ENCODE measurements at places on chromosomes 11 and 22. TPM values are rescaled to one million over a fixed set of nuclear protein-coding genes. Genes with fewer than 3 reads are reported as not detected.

DNA sequence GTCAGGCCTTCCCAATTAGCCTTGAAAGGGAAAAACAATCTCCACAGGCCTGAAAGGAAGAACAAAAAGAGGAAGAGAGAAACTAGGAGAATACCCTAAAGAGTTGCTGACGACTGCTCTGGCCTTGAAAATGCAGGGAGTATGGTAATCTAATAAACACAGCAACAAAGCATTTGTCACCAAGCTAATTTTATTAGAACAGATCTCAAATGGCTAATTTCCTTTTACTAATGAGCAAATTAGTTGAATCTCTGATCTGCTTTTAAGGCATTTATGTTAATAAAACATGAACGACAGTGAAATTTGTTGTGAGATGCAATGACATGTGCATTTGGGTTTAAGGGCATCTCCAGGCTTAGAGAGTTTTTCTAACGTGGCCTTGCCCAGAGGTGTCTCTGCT lies 212.2 kb downstream of the BUD13 start:
- no peaks in the 10 kb centered on the region for H3K27me3 ChIP-seq
- no peak overlapping the region for H3K4me3 ChIP-seq
- H3K4me1 ChIP-seq = no peaks in the 10 kb centered on the region
- H3K27ac ChIP-seq = no peak overlapping the region
- DNase-seq = no peak

- DNase-seq = no peak
- no peaks in the 10 kb centered on the region for H3K36me3 ChIP-seq
- no peaks in the 10 kb centered on the region for H3K4me1 ChIP-seq
- H3K27ac ChIP-seq = no peak overlapping the region
These were observed 54.7 kb upstream of the LYVE1 start for GRCh38 chr11:10622957-10623791.

GRCh38 chr22:34243023-34243422 lies 322.7 kb upstream of the LARGE1 start:
- H3K27me3 ChIP-seq = no peaks in the 10 kb centered on the region
- no peak for DNase-seq
- H3K4me1 ChIP-seq = no peaks in the 10 kb centered on the region
- no peak overlapping the region for H3K4me3 ChIP-seq

DNA sequence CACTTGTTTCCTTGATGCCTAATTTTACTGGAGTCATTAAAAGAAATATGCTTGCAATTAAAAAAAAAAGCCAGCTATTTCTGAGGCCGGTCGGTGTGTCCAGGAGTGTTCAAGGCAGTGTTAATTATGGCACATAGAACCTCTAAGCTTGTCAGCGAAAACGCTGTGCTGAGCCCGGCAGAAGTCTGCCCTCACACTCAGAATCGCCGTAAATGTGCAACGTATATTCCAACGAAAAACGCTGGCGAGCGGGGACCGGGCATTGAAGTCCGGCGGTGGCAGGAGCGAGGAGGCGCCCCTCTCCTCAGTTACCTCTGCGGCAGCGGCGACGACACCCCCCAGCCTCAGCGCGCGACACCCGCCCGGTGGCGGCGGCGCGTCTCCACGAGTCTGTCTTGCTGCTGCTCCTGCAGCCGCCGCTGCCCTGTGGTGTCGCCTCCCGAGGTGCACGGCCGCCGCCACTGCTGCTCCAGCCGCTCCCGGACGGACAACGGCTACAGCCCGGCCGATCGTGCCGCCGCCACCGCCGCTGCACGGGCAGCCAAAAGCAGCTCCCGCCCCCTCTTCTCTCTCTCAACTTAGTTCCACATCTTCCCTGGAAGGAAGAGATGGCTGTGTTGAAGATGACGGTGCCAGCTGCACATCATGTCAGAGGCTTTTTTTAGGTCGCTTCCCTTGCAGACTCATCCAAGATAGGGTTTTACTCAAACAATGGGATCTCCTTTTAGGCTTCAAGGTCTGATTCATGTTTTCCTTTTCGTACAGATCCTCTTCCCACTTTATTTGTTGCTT lies 56.0 kb downstream of the JAM3 start:
- H3K4me1 ChIP-seq = peaks cover 14% of the 10 kb centered on the region
- peak overlapping the region; percentile 39 for H3K4me3 ChIP-seq
- peaks cover 12% of the 10 kb centered on the region for H3K27me3 ChIP-seq
- DNase-seq = no peak

DNA sequence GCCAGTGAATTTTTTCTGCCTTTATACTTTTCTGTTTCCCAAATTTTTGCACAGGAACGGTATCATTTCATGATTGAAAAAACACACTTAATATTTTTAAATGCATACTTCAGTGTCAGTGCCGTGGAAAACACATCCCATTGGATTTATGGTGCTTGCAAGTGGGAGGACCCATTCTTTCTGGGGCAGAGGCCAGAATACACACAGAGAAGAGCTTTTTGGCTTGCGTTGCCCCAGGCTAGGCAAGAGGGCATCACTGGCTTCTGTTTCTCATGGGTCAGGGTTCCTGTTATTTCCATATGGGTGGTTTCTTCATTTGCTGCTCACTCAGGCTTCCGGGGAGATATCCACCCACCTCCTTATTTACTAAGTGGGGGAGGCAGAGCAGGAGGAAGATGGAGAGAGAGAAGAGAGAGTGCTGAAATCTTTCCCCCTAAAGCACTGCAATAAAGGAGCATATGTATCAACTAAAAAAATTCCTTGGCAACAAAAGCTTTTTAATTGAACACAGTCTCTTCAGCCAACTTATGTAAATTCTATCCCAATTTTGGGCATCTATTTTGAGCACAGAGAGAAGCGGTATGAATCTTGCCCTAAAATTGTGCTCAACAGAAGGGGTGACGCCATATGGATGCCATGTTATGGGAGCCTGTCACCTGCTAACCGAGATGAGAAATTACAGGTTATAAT lies 66.0 kb upstream of the KIRREL3 start:
- no peak overlapping the region for H3K4me3 ChIP-seq
- H3K36me3 ChIP-seq = no peaks in the 10 kb centered on the region
- H3K27me3 ChIP-seq = 0 out of 2 replicates have a peak, but pooled peaks cover 6% of the 10 kb centered on the region
- DNase-seq = no peak
- no peaks in the 10 kb centered on the region for H3K4me1 ChIP-seq

DNA sequence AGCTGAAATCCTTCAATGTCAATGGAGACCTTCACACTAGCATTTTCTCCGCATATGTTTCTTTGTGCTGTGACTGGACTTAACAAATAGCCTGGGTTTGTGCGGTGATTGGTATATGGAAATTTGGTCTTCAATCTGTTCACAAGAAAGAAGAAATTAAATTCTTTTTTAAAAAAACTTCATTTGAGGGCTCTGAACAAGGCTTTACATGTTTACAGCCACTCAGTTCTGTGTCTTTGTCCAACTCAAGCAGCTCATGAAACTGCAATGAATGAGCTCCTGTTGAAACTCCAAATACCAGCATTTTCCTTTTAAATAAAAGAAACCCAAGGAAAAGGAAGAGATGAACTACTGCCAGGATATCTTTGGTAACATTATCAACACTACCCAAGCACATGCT lies 57.3 kb downstream of the PIK3C2A start:
- no peaks in the 10 kb centered on the region for H3K36me3 ChIP-seq
- H3K4me3 ChIP-seq = no peak overlapping the region
- H3K27me3 ChIP-seq = no peaks in the 10 kb centered on the region
- no peak for DNase-seq
- no peak overlapping the region for H3K27ac ChIP-seq
- H3K4me1 ChIP-seq = no peaks in the 10 kb centered on the region

- no peak overlapping the region for H3K4me3 ChIP-seq
- H3K4me1 ChIP-seq = peaks cover 87% of the 10 kb centered on the region
- peak overlapping the region; percentile 98 for H3K27ac ChIP-seq
- H3K27me3 ChIP-seq = no peaks in the 10 kb centered on the region
- no peak for DNase-seq
These were observed 37.6 kb downstream of the LIF start for GRCh38 chr22:30208631-30209603.

- H3K36me3 ChIP-seq = no peaks in the 10 kb centered on the region
- no peak overlapping the region for H3K4me3 ChIP-seq
- H3K4me1 ChIP-seq = no peaks in the 10 kb centered on the region
- DNase-seq = no peak
- no peak overlapping the region for H3K27ac ChIP-seq
- H3K27me3 ChIP-seq = no peaks in the 10 kb centered on the region
These were observed 127.2 kb downstream of the MAML2 start for GRCh38 chr11:96215826-96216225.

- peaks cover 7% of the 10 kb centered on the region for H3K4me1 ChIP-seq
- H3K4me3 ChIP-seq = no peak overlapping the region
- H3K27ac ChIP-seq = no peak overlapping the region
- DNase-seq = no peak
- no peaks in the 10 kb centered on the region for H3K27me3 ChIP-seq
- H3K36me3 ChIP-seq = peaks cover 17% of the 10 kb centered on the region
These were observed 1.6 kb upstream of the SGSM3 start for GRCh38 chr22:40368836-40369235.

Gene TOM1
- 32.7 TPM for total RNA-seq

Gene AGBL2
- 6.8 TPM for total RNA-seq

Gene CABP4
- total RNA-seq = not detected
